ENCODE measurements at places on chromosomes 3 and 15.

- peak; percentile 79 for DNase-seq
Observed at GRCh38 chr3:101898752-101899169, 49.4 kb downstream of the NFKBIZ start.

GRCh38 chr3:173225351-173225750 is 84.3 kb upstream of the SPATA16 start:
- DNase-seq, result no peak

- DNase-seq, result peak; percentile 13
Observed at GRCh38 chr15:53974813-53975212, 3.4 kb upstream of the UNC13C start.

GRCh38 chr3:126364130-126364695 is 7.0 kb upstream of the KLF15 start:
- DNase-seq, result no peak

DNA sequence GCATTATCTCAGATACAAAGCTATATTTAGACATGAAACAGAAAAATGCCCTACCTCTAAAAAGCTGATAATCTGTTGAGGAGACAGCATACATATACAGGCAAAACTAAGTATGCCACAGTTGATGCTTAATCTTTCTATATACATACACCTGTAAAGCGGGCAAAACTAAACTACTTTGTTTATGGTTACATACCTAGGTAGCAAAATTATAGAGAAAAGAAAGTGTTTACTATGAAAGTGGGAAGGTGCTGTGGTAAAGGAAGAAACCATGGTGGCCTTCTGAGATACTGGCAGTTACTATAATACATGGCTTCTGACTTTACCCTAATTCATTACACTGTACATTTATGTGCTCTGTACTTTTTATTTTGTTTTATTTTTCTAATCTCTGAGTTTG is 36.0 kb upstream of the NR1I2 start:
- peak; percentile 20 for DNase-seq

DNA sequence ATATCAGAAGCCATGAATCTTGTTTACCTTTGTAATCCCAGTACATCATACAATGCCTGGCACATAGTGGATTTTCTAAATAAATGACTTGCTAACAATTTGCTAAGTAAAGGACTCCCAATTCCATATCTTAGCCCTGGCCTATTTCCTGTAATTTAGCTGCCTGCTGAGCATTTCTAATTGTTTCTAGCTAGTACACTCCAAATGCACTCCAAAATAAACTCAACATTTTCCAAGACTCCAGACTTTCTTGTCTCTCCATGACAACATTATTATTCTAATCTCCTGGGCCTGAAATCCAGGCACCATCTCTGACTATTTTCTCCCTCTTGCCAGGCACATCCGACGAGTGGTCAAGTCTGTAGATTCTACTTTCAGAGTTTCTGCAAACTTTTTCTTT is 773.5 kb downstream of the SQOR start:
- DNase-seq, result no peak

GRCh38 chr3:71554649-71555048 is 28.9 kb downstream of the FOXP1 start:
- no peak for DNase-seq

GRCh38 chr3:71694358-71694999 is 30.7 kb downstream of the EIF4E3 start:
- DNase-seq, result no peak

- no peak for DNase-seq
Observed at GRCh38 chr3:133868186-133868585, 27.5 kb downstream of the RAB6B start.

DNA sequence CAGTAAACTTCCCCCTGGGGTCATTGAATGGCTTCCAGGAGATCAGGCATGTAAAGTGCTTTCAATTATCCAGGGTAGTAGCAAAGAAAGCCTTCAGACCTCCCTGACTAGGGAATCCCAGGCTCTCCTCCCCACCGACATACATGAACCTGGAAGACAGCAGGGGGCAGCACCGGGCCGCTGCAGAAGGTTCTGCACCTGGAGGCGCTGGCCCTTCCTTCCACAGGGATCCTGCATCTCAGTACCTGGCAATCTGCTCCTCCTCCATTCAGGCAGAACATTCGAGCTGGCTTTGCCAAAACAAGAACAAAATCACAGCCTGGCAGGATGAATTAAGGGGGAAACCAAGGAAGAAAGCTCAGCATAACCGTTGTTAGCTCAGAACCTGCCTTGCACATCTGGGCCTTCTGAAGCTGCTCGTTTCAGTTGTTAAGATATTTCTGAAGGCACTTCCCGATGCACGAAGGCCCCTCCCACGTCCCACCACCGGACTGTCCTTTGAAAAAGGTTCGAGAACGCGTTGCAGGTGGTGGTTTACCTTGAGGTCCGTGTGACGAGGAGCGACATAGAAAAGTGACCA is 237.7 kb downstream of the SLCO3A1 start:
- peak; percentile 24 for DNase-seq

DNA sequence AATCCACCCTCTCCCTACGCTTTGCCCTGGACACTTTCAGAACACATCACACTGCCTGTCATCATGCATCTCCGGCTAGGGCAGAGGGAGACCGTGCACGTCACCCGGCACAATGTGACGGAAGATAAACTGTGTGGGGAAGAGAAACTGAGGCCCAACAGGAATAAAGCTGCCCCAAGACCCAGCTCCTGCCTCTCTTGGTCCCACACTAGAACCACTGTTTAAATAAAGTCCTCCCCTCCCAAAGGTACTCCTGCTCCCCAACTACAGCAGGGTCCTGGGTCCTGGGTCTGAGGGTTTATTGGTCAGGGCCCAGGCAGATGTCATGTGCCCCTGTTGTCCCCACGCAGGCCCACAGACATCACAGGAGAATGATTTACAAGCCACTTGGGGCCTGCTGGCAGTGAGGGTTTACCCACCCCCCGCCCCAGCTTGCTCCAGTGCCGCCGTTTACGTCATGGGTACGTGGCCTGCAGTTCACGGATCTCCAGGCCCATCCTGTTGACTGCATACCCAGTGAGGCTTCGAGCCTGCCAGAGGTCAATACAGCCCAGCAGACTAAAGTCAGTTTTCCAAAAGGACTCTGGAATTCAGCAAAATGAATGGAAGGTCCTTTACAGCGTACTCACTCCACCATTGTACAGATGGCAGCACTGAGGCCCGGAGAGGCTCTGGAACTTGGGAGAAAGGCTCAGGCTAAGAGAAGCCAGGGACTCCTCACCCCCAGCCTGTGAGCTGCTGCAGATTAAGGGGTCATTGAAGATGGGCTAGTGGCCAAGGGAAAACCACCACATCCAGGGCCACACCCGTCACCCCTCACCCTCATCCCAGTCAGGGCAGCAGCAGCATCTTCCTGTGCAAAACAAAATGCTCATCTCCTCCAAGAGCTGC is 23.2 kb downstream of the ALS2CL start:
- DNase-seq, result no peak

DNA sequence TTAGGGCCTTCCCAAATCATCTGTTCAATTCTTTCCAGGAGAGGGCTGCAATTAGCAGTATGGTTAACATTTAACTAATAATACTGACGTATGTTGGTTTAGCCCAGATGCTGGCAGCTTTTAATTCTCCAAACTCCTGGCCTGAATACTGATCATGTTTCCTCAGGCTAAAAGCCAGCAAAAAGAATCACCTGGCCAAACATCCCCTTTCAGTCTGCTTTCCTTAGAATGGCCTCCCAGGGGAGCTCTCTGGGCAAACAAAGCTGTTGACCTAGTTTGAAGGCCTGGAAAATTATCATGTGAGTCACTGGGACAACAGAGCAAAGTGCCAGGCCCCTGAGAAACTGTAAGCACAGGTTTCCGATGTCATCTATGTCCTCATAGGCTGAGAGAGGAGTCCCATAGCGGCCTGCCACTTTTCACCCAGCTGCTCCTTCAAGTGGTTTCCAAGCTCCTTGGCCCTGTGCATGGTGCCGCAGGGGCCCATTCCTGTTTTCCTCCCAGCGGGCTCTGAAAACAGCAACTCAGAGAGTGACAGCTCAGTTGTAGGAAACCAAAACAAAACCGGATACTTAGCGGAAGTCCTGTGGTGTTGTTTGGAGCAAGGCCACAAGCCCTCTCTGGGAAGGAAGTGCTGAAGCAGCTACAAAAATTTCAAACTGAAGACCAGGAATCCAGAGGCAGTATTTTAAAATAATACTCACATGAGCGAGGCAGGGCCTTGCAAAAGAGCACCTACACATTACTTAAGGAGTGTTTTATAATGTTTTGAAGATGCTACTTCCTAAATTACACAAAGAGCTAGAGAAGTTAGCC is 36.5 kb upstream of the RAB11A start:
- peak; percentile 71 for DNase-seq

- DNase-seq, result no peak
Observed at GRCh38 chr15:72858205-72858604, 74.6 kb upstream of the ADPGK start.

- DNase-seq, result no peak
Observed at GRCh38 chr3:56133423-56133822, 334.8 kb downstream of the ERC2 start.

DNA sequence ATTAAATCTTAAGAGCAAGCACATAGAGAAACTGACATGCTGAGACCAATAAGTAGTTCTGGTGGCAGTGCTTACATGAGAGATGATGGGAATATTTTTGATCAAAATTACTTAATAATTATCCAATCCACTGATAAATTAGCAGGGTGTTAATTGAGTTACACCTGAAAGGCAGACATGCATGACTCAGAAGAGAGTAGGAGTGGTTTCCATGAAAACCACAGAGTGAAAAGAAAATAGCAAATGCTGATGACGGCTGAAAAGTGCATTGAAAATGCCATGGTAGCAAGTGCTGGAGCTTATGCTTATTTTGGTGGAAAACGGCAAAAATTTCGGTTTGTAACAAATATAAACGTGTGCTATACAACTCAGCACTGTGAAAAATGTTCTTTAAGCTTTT is 267.8 kb upstream of the LRRN1 start:
- no peak for DNase-seq

DNA sequence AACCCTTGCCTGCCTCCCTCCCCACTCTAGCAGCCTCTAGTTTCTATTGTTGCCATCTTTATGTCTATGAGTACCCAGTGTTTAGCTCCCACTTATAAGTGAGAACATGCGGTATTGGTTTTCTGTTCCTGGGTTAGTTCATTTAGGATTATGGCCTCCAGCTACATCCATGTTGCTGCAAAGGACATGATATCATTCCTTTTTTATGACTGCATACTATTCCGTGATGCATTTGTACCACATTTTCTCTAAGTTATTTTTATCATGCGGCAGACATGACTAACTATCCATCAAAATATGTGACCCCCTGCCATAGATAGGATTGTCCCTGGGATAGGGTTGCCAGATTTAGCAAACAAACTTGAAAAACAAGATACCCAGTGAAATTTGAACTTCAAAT is 58.4 kb downstream of the NR1D2 start:
- no peak for DNase-seq

DNA sequence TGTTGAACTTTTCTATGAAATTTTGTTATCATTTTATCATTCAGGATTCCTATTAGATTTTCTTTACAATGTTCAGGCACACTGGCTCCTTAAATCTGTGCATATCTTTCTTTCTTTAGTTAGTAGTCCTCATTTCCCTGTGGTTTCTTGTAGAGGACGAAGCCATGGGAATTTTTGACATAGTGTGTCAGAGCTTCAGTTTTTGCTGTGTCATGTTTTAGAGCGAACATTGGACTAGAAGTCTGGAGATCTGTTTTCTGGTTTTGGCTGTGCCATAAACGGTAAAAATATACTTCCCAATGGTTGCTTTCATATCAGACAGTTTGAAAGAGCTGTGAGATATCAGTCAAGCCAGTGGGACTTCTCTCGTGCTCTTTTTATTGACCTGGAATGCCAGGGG is 105.2 kb downstream of the CHCHD4 start:
- no peak for DNase-seq

DNA sequence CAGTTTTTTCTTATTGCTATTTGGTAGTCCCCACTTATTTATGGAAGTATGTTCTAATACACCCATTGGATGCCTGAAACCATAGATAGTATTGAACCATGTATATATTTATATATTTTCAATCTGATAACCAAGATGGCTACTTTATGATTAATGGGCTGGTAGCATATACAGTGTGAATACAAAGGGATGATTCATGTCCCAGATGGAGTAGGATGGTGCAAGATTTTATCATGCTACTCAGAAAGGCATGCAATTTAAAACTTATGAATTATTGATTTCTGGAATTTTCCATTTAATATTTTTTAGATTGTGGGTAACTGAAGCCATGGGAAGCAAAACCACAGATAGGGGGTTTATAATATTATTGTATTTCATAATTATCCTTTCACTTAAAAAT is 35.2 kb downstream of the AP4E1 start:
- DNase-seq, result no peak

DNA sequence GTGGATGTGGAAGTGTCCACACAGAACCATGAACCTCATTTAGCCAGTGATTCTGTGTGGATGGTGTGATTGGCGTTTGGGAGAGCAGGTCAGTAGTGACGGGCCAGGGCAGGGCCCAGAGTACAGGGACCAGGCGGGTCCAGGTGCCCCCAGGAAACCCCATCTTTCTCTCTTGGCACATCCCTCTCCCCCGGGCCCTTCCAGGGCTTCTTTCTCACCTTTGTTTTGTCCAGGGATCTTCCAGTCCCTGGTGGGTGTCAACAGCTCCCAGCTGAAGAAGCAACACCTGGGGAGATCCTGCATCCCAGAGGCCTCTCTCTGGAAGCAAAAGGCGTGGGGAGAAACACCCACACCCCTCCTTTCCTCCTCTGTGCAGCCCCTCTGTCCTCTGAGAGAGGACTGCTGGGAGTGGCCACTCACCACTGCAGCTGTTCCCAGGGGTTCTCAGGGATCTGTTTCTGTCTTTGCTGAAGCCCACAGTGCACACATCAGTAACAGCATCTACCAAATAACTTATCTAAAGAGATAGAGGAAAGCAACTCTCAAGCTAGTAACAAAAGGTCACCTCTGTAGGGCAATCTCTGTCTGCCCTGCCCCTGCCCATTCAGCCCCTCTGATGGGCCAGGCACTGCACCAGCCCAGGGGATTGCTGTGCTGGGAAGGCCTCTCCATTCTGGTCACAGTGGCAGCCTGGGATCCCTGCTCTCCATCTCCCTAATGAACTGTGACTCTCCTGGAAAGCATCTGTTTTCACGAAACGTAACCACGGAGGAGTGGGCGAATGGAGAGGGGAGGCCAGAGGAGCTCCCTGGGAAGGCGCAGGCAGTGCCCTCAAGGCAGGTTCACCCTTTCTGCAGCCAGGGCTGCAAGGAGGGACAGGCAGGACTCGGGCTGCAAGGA is 98.3 kb upstream of the ALDH1A3 start:
- no peak for DNase-seq

- DNase-seq, result no peak
Observed at GRCh38 chr15:57406062-57406772, 29.9 kb downstream of the CGNL1 start.

DNA sequence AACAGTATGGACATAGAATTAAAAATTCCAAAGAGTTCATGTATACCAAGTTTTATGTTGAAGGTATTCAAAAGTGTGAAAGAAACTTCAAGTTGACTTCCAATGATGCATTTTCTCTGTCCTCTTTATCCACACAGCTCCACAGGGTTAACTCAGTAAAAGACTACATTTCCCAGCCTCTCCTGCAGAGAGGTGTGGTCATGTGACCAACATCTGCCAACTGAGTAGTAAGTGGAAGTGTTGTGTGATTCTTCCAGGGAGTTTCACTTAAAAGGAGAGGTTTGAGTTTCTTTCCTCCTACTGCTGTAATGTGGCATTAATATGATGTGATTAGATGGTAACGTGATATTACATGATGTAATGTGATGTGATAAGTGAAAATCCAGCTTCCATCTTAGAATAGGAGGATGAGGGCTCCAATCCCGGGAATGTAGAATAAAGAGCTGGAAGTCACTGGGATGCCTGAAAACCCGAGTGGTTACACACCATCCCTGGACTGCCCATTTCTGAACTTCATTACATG is 280.6 kb downstream of the ARRDC4 start:
- no peak for DNase-seq

Data from GM12865 (cell line).